ENCODE measurements at places on chromosomes 11 and 22. TPM values are rescaled to one million over a fixed set of nuclear protein-coding genes. Genes with fewer than 3 reads are reported as not detected.

PACSIN3 gene
- 24.4 TPM for polyA plus RNA-seq

JAML gene
- not detected for polyA plus RNA-seq

HTR3A gene
- polyA plus RNA-seq, result not detected

SHANK2 gene
- 0.03 TPM for polyA plus RNA-seq

ABCC8 gene
- 0.71 TPM for polyA plus RNA-seq

ZNF70 gene
- 0.80 TPM for polyA plus RNA-seq
